Stimulated activated naive CD4-positive, alpha-beta T cell treated with Interleukin-2 at 50 U/mL for 16 hours (primary cell): ENCODE measurements at places on chromosomes 1 and 21.

DNA sequence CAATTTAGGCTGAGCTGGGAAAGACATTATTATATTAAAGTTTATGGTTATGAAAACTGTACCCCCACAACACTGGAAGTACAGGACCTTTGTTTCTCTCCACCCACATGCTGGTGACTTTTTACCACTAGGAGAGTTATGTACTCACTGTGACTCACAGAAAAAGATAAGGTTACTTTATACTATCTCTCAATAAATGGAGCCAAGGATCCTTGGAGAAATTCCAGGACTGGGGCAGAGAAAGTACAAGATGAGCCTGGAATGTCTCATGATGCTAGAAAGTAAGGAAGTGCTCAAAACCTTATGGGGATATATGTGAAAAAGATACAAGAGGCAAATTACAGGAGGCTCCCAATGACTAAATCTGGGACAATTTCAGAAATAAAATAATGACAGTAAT is 63.9 kb upstream of the C1orf105 start:
- no peak for DNase-seq

DNA sequence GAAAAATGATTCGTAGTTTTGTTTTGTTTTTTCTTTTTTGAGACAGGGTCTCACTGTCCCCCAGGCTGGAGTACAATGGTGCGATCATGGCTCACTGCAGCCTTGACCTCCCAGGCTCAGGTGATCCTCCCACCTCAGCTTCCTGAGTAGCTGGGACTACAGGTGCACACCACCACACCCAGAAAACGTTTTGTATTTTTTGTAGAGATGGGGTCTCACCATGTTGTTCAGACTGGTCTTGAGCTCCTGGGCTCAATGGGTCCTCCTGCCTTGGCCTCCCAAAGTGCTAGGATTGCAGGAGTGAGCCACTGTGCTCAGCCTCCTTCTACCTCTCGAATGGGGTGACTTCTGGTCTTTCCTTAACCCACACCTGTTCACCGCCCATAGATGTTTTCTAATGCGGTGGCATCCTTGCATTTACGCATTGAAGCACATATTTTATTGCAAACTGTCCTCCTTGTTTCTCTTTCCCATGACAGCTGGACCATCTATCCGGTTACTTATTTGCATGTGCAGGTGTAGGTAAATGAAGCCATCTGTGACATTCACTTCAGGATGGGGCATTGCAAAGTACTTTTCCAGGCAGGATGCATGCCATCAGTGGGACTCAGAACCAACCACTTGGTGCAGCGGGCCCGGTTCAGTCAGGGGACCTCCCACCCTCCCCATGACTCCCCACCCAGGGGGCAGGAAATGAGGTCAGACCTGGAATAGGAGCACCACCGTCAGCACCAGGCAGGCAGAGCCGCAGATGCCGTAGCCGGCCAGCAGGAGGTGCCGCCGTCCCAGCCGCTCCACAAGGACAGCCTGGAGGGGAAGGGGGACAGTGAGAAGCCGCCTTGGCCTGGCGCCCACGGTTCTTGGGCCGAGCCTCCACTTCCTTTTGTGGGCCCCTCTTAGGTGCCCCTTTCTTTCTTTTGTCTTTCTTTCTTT is 16.5 kb downstream of the SLC2A7 start:
- no peak for DNase-seq

- no peak for DNase-seq
Observed at GRCh38 chr1:64733581-64734286, 11.1 kb upstream of the RAVER2 start.

DNA sequence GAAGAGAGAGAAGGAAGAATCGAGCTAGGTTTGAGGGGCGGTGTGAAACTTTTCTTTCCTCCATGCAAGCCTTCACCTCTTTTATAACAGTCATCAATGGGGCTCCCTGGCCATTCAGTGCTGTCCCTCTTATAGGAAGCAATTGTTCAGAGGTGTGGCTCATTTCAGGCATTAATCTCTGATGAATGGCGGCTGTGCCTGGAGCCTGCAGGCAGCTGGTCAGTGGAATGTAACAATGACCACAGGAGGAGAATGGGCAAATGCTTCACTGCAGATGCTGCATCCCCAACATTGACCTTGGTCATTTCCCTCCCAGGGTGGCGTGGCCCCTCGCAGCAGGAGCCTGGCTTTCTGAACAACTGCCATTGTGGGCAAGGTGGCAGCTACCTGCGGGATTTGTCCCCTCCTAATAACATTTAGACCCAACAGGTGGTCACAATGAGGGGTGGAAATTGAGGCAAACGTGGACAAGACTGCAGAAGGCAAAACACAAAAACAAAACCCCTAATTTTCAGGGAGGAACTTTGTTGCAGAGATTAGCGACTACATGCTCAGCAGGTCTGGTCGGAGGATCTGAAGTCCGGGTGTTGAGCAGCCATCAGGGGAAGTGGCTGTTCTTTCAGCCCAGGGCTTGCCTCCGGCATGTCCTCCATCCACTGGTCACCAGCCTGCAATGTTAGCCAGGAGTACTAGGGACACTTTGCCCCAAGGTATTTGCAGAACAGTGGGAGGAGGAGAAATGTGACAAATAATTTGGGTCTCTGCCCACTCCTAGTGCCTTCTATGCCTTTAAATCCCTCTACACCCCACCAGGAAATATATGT is 97.3 kb upstream of the PAXBP1 start:
- DNase-seq = no peak

- DNase-seq = no peak
Observed at GRCh38 chr1:59990470-59990869, 63.9 kb upstream of the CYP2J2 start.

GRCh38 chr1:82893712-82894470 is 1093.2 kb downstream of the ADGRL2 start:
- DNase-seq = no peak

GRCh38 chr1:183673605-183674323 is 20.6 kb upstream of the APOBEC4 start:
- no peak for DNase-seq

- no peak for DNase-seq
Observed at GRCh38 chr21:26495283-26495849, 77.7 kb downstream of the CYYR1 start.

DNA sequence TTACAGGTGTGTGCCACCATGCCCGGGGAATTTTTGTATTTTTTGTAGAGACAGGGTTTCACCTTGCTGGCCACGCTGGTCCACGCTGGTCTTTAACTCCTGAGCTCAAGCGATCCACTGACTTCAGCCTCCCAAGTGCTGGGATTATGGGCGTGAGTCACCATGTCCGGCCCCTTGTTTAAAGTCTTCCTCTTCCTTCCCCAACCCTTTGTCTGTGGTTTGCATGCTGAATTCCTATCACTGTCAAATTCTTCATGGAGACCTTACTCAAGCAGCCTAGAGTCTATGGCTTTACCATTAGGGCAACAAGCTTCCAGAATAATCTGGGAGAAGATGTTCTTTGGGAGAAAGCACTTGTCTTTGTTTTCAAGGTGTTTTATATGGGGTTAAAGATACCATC is 34.7 kb downstream of the B3GALT5 start:
- DNase-seq = no peak
